ENCODE measurements at places on chromosomes 3 and 15. TPM values are rescaled to one million over a fixed set of nuclear protein-coding genes. Genes with fewer than 3 reads are reported as not detected.

DISP2 gene
- total RNA-seq: 0.25 TPM

DNA sequence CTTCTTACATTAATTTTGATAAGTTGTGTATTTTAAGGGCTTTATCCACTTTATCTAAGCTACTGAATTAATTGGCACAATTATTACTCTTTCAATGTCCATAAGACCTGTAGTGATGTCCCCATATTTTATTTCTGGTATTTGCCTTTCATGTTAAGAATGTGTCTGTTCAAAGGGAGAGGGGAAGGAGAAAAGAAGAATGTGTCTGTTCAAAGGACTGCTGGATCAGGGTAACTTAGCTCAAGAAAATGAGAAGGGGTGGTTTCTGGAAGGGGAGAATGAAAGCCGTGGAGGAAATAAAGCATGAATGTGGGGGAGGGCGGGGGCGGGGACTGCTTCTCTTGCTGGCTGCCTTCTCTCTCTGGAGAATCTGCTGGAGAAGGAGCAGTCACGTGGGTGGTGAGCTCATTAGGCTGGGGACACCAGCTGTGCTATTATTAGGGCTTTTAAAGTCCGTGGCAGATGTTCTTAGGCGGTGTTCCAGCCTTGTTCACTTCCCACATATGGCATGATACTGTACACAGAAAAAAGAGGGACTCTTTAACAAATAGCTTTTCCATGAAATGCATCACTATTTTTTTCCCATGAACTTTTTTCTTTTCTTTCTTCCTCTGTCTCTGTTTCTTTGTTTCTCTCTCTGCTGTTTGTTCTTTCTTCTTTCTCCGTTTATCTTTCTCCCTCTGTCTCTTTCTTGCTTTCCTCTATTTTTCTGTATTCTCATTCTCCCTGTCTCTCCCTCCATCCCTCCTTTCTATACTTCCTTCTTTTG lies 63.7 kb upstream of the ULK4 start:
- DNase-seq: peak; percentile 55

GBE1 gene
- 24.4 TPM for total RNA-seq

MOBP gene
- total RNA-seq: not detected

GRCh38 chr15:61184431-61184830 lies 44.7 kb downstream of the RORA start:
- DNase-seq: peak; percentile 12

- no peak for DNase-seq
These were observed 554 bp downstream of the CHST13 start for GRCh38 chr3:126524429-126524988.

DNA sequence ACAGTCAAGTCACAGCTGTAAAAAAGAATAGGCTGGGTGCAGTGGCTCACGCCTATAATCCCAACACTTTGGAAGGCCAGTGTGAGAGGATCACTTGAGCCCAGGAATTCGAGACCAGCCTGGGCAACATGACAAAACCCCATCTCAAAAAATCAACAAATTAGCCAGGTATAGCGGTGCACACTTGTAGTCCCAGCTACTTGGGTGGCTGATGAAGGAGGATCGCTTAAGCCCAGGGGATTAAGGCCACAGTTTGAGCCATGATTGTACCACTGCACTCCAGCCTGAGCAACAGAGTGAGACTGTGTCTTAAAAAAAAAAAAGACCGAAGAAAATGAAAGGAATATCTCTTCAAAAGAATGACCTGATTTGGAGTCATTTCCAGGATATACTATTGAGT lies 6.6 kb downstream of the HERC1 start:
- no peak for DNase-seq

PAQR5 gene
- total RNA-seq: not detected
